A549 treated with DMSO at 1 μM for 4 hours (cell line): ENCODE measurements at places on chromosomes 2 and 18. TPM values are rescaled to one million over a fixed set of nuclear protein-coding genes. Genes with fewer than 3 reads are reported as not detected.

C2orf15 gene
- total RNA-seq = 0.41 to 0.61 TPM (median 0.52 TPM) in 5 replicates

LDAH gene
- 16.6 to 22.8 TPM (median 20.4 TPM) in 5 replicates for total RNA-seq

DAW1 gene
- 1.6 to 2.7 TPM (median 1.7 TPM) in 5 replicates for total RNA-seq

INO80B gene
- total RNA-seq = 39.5 to 51.7 TPM (median 48.4 TPM) in 5 replicates

STPG4 gene
- total RNA-seq = not detected in 5 replicates

STEAP3 gene
- 39.2 to 47.7 TPM (median 39.9 TPM) in 5 replicates for total RNA-seq

CYP27C1 gene
- 4.0 to 5.7 TPM (median 5.3 TPM) in 5 replicates for total RNA-seq

XPO1 gene
- 107 to 149 TPM (median 136 TPM) in 5 replicates for total RNA-seq

PRSS56 gene
- 0.09 to 0.16 TPM (median 0.12 TPM) in 4 of 5 replicates, not detected in the other for total RNA-seq

SOWAHC gene
- 18.9 to 23.7 TPM (median 21.1 TPM) in 5 replicates for total RNA-seq

PPP4R3B gene
- 27.6 to 43.3 TPM (median 38.9 TPM) in 5 replicates for total RNA-seq

ECEL1 gene
- total RNA-seq = 0.14 to 0.30 TPM (median 0.17 TPM) in 4 of 5 replicates, not detected in the other

LYG2 gene
- not detected in 5 replicates for total RNA-seq

IRS1 gene
- 15.7 to 22.0 TPM (median 17.6 TPM) in 5 replicates for total RNA-seq

MYOM1 gene
- total RNA-seq = 0.11 to 0.22 TPM (median 0.15 TPM) in 5 replicates

IGFBP2 gene
- total RNA-seq = 66.1 to 77.6 TPM (median 74.9 TPM) in 5 replicates

SLC4A3 gene
- 2.8 to 3.6 TPM (median 2.8 TPM) in 5 replicates for total RNA-seq

BMP10 gene
- not detected in 5 replicates for total RNA-seq

MC4R gene
- total RNA-seq = 0.08 TPM in 1 of 5 replicates, not detected in the others

VWA3B gene
- total RNA-seq = 0.10 TPM in 1 of 5 replicates, not detected in the others

AFF3 gene
- 0.02 to 0.10 TPM (median 0.08 TPM) in 5 replicates for total RNA-seq

SCN2A gene
- 0.11 TPM in 1 of 5 replicates, not detected in the others for total RNA-seq

VIL1 gene
- 0.16 to 0.33 TPM (median 0.18 TPM) in 5 replicates for total RNA-seq

TUBA4A gene
- total RNA-seq = 365 to 546 TPM (median 419 TPM) in 5 replicates
